ENCODE measurements at places on chromosomes 12 and 14. TPM values are rescaled to one million over a fixed set of nuclear protein-coding genes. Genes with fewer than 3 reads are reported as not detected.

Gene LRRC9
- 0.07 TPM for polyA plus RNA-seq

DNA sequence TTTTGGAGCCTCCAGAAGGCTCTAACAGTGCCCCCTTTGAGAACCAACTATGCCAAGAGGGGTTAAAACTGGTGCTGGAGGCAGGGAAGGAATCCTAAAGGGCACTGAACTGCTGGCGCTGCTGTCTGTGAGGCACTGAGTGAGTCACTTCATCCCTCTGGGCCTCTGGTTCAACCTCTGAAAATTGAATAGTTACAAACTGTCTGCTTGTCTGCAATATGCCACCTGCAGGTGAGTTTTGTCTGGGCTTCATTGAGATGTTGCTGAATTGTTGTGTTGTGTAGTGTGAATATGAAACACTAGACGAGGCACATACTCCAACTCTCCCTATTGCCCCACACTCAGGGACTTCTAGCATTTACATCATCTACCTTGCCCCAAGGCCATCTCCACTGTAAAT, 68.0 kb downstream of the GRIN2B start:
- no peaks in the 10 kb centered on the region for H3K4me1 ChIP-seq
- H3K36me3 ChIP-seq: no peaks in the 10 kb centered on the region
- no peak for DNase-seq
- no peaks in the 10 kb centered on the region for H3K27me3 ChIP-seq

DNA sequence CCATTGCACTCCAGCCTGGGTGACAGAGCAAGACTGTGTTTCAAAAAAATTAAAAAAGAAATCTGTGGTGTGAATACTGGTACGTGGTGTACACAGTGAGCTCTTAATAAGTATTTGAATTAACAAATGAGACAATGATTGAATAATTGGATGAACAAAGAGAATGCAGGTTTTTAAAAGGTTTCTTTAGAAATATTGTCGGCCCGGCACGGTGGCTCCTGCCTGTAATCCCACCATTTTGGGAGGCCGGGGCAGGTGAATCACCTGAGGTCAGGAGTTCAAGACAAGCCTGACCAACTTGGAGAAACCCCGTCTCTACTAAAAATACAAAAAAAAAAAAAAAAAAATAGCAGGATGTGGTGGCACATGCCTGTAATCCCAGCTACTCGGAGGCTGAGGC, 6.6 kb downstream of the HIF1A start:
- no peak overlapping the region for H3K4me3 ChIP-seq
- no peak for DNase-seq
- no peaks in the 10 kb centered on the region for H3K27me3 ChIP-seq
- H3K36me3 ChIP-seq: no peaks in the 10 kb centered on the region

DNA sequence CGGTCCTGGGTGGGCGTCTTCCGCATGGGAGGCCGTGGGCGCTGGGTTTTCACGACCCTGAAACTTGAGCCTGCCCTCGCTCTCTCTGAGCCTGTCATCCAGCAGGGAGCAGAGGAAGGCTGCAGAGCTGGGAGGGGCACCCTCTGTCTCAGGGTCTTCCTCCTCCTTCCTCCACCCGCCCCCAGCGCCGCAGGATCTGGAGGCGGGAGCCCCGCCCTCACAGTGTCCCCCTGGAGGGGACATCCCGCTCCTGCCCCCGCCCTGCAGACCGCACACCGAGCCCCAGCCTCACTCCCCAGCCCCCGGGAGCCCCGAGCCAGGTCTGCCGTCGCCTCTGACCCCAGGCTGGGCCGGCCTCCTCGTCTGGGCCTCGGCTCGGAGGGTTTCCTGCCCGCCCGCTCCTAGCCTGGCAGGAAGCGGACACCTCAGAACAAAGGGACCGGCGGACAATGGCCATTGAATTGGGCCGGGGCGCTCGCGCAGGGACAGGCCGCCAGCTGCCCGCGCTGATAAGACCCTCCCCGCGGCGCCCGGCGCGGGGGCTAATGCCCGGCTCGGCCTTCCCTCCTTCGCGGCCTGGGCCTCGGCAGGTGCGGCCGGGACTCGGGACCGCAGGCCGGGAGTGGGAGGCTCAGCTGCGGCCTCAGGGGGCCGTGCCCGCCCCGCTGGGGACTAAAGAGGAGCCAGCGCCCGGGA, 15.3 kb upstream of the NUDT14 start:
- no peaks in the 10 kb centered on the region for H3K36me3 ChIP-seq
- peaks cover 10% of the 10 kb centered on the region for H3K27me3 ChIP-seq
- H3K27ac ChIP-seq: peak overlapping the region; percentile 76
- peaks cover 41% of the 10 kb centered on the region for H3K4me1 ChIP-seq

Data from lung (tissue), 17 donors.